ENCODE measurements at places on chromosomes 12 and 14.

GRCh38 chr12:111570084-111570961 is 28.8 kb downstream of the ATXN2 start:
- peak overlapping the region; percentile 51 for H3K27ac ChIP-seq
- H3K27me3 ChIP-seq = no peaks in the 10 kb centered on the region
- H3K4me1 ChIP-seq = peaks cover 22% of the 10 kb centered on the region
- DNase-seq = peak; percentile 50

GRCh38 chr12:124909831-124910560 is 4.5 kb downstream of the UBC start:
- H3K36me3 ChIP-seq = peaks cover 27% of the 10 kb centered on the region
- H3K4me3 ChIP-seq = no peak overlapping the region
- no peak for DNase-seq
- H3K27ac ChIP-seq = no peak overlapping the region
- H3K27me3 ChIP-seq = no peaks in the 10 kb centered on the region

DNA sequence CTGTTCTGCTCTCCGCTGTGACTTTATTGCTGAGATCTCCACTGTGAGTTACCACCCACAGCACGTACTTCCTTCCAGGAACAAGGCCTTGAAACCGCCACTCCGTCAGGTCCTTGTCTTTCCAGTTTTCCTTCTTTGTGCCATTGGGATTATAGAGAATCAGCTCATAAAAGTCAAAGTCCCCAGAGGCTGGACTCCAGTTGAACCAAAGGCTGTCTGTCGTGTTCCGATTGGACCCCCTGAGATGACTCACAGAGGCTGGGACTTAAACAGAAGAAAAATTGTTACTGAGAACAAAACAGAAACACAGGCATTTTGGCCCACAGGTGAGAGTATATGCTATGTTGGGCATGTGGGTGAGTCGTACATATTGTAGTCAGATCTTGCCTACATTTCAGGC is 76.6 kb downstream of the PTPRB start:
- no peaks in the 10 kb centered on the region for H3K4me1 ChIP-seq
- no peaks in the 10 kb centered on the region for H3K36me3 ChIP-seq
- H3K27ac ChIP-seq = no peak overlapping the region
- DNase-seq = no peak
- no peak overlapping the region for H3K4me3 ChIP-seq

DNA sequence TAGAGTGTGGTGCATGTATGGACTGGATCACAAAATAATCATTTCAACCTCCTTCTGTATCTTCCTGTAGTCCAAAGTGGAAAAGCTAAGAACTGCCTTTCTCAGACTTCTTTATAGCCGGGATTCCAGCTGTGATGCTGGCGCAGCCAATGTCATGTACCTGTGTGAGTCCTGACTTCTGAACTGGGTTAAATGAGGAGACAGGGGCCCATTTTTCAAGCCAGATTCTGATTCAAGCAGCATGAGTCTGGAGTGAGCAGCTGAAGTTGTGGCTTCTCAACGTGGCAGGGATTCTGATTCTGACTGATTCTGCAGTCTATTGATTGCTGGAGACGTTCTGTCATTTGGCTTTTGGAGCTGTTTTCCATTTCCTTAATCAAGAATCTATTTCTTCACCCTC is 111.2 kb downstream of the ST8SIA1 start:
- H3K27me3 ChIP-seq = no peaks in the 10 kb centered on the region
- DNase-seq = no peak
- no peak overlapping the region for H3K27ac ChIP-seq
- H3K4me1 ChIP-seq = no peaks in the 10 kb centered on the region

DNA sequence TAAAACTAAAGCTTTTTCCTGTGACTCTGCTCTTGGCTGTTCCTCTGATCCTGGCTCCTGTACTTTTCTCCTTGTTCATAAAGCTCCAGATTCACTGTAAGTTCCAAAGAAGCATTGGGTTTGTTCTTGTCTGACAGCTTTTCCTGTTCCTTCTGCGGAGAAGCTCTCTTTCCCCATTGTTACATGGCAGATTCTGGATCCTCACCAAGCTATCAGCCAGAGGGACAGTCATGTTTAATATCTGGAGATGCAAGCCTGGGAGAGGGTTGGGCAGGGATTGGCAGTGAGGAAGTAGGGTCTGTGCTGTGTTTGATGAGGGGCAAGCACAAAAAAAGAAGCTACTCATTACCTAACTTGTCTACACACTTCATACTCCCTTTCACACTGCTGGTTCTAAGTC is 107.9 kb downstream of the AKAP6 start:
- no peaks in the 10 kb centered on the region for H3K4me1 ChIP-seq
- no peaks in the 10 kb centered on the region for H3K27me3 ChIP-seq
- H3K27ac ChIP-seq = no peak overlapping the region

DNA sequence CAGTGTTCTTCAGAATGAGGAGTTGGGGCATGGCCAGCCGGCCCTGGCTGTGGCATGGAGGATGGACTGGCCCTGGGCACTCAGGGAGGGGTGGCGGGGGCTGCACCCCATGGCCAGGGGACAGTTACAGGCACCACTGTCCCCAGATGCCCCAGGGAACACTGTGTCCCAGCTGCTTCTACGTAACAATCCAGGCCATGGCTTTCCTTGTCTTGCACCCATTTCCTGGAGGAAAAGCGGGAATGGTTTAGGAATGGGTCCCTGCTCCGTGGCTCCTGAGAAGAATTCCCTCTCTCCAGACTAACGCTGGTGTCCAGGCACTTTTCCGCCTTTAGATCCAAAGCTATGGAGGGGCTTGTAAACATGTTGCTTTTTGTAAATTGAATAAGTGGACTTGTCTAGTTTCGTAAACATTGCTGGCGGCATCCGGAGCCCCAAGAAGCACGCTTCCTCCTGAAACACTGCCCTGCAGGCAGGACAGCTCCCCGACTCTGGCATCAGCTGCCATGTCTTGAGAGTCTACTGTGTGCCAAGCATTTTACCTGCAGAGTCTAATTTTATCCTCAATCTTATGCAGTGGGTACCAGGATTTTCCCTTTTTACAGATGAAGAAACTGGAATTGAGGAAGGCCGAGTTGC is 238.3 kb downstream of the SLC41A2 start:
- no peaks in the 10 kb centered on the region for H3K27me3 ChIP-seq
- no peak overlapping the region for H3K4me3 ChIP-seq
- no peak overlapping the region for H3K27ac ChIP-seq
- H3K4me1 ChIP-seq = no peaks in the 10 kb centered on the region
- DNase-seq = no peak

DNA sequence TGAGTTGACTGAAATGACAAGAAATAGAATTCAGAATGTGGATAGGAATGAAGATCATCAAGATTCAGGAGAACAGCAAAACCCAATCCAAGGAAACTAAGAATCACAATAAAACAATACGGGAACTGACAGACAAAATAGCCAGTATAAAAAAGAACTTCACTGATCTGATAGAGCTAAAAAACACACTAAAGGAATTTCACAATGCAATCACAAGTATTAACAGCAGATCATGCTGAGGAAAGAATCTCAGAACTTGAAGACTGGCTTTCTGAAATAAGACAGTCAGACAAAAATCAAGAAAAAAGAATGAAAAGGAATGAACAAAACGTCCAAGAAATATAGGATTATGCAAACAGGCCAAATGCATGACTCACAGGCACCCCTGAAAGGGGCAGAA is 15.3 kb upstream of the OR5AU1 start:
- no peaks in the 10 kb centered on the region for H3K27me3 ChIP-seq
- no peaks in the 10 kb centered on the region for H3K4me1 ChIP-seq
- no peak overlapping the region for H3K27ac ChIP-seq
- no peak for DNase-seq
- no peak overlapping the region for H3K4me3 ChIP-seq

DNA sequence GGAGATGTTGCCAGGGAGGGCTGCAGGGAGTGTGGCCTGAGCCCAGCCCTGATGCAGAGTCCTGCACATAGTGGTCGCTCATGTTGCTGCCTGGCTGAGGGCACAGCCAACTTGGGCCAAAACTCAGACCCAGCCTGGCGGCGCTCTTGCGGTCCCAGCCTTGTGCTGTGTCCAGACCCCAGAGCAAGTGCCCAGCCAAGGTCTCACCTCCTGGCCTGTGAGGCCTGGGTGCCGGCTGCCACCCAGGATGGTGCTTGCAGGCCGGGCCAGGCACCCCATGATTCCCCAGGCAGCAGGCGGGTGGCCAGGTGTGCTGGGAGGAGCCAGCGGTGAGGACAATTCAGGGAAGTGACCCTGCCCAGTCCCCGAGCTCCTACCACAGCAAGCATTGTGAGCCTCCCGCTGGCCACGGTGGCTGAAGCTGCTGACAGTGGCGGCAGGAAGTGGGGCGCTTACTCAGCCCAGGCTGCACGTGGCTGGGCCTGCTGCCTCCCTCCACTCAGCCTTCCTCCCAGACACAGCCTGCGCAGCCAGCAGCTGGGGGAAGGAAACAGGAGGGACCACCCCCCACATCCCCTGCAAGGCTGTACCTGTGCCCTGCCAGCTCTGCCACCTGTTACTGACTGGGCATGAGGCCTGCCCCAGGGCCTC is 17.7 kb upstream of the PGF start:
- H3K4me3 ChIP-seq = no peak overlapping the region
- no peak overlapping the region for H3K27ac ChIP-seq
- peaks cover 10% of the 10 kb centered on the region for H3K4me1 ChIP-seq
- H3K36me3 ChIP-seq = no peaks in the 10 kb centered on the region
- H3K27me3 ChIP-seq = no peaks in the 10 kb centered on the region
- no peak for DNase-seq

GRCh38 chr12:103100257-103100831 is 142.9 kb downstream of the ASCL1 start:
- H3K36me3 ChIP-seq = no peaks in the 10 kb centered on the region
- H3K4me1 ChIP-seq = no peaks in the 10 kb centered on the region
- no peak overlapping the region for H3K4me3 ChIP-seq
- no peak overlapping the region for H3K27ac ChIP-seq

DNA sequence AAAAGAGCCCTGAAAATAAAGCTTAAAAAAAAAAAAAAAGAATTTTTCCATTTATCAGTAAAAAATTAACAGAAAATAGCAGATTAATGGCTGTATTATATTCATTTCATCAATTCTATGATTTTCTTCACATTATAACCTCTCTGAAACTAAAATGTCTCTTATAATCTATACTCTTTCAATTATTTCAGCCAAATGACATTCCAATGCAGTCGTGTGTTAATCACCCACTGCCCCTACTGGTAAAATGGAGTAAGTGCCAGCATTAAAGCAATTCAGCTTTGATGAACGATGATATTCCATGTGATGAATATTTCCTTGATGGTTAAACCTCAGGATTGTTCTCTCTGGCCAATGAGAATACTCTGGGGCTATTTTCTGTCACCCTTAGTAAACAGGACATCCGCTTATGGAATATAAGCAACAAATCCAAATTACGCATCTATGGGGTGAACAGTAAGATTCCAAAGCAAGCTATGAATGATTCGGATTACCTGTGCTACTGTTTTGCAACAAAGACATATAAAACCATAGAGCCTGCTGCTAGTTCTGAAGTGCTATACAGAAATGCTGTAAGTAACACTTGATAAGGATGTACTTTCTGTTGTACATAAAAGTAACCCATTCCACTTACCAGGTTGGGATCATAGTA is 20.3 kb upstream of the SYCP3 start:
- peaks cover 3% of the 10 kb centered on the region for H3K36me3 ChIP-seq
- no peak overlapping the region for H3K4me3 ChIP-seq
- no peak overlapping the region for H3K27ac ChIP-seq
- DNase-seq = peak; percentile 57

DNA sequence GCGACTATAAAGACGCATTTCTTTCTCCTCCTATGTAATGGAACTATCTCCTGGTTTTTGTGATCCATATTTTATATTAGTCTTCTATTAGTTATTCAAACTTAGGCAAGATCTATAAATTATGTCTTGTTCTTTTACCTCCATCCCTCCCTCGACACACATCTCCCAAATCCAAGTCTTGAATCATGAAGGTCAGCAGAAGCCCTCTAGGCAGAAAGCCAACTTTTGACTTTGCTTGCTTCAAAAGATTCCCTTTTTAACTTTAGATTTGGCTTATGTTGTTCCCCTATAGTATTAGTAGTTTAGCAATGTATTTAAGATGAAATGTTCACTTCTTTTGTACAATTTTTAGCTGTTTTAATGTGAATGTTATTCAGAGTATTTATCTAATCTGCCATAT is 689.8 kb downstream of the SLC6A15 start:
- H3K27ac ChIP-seq = no peak overlapping the region
- H3K4me1 ChIP-seq = no peaks in the 10 kb centered on the region
- H3K27me3 ChIP-seq = no peaks in the 10 kb centered on the region
- no peaks in the 10 kb centered on the region for H3K36me3 ChIP-seq
- H3K4me3 ChIP-seq = no peak overlapping the region

- H3K4me3 ChIP-seq = no peak overlapping the region
- DNase-seq = no peak
- no peak overlapping the region for H3K27ac ChIP-seq
- H3K4me1 ChIP-seq = peaks cover 11% of the 10 kb centered on the region
- H3K36me3 ChIP-seq = no peaks in the 10 kb centered on the region
Observed at GRCh38 chr12:124740691-124741137, 123.0 kb downstream of the SCARB1 start.

GRCh38 chr14:104933746-104934733 is 9.4 kb downstream of the PLD4 start:
- no peak overlapping the region for H3K27ac ChIP-seq
- no peak for DNase-seq
- H3K4me1 ChIP-seq = no peaks in the 10 kb centered on the region
- H3K36me3 ChIP-seq = no peaks in the 10 kb centered on the region
- no peak overlapping the region for H3K4me3 ChIP-seq

- H3K27ac ChIP-seq = no peak overlapping the region
- no peak overlapping the region for H3K4me3 ChIP-seq
- H3K27me3 ChIP-seq = no peaks in the 10 kb centered on the region
- no peaks in the 10 kb centered on the region for H3K36me3 ChIP-seq
Observed at GRCh38 chr12:20946732-20947131, 136.2 kb downstream of the SLCO1B3 start.

- peaks cover 4% of the 10 kb centered on the region for H3K27me3 ChIP-seq
- H3K36me3 ChIP-seq = no peaks in the 10 kb centered on the region
- no peak for DNase-seq
- H3K4me1 ChIP-seq = no peaks in the 10 kb centered on the region
- H3K4me3 ChIP-seq = no peak overlapping the region
Observed at GRCh38 chr12:22268406-22268805, 66.1 kb downstream of the ST8SIA1 start.

- H3K36me3 ChIP-seq = no peaks in the 10 kb centered on the region
- H3K4me1 ChIP-seq = no peaks in the 10 kb centered on the region
- no peak overlapping the region for H3K27ac ChIP-seq
- no peak for DNase-seq
- H3K27me3 ChIP-seq = no peaks in the 10 kb centered on the region
Observed at GRCh38 chr14:66884149-66884548, 305.1 kb upstream of the GARIN2 start.

DNA sequence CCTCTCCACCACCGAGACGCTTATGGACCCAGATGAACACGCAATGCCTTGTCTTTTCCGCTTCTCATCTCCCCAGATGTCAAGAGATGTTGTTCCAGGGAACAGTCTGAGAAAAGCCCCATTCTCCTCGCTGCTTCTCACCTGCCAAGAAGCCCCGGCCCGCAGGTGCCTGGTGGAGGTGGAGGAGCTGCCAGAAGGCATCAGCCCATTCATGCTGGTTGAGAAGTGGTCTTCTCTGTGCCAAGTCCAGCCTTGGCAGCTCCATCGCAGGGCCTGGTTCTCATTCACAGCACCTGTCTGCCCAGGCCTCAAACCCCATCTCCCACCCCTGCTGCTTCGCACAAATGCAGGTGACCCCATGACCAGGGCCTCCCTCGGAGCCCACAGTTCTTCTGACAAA is 42.3 kb upstream of the TMEM263 start:
- no peak overlapping the region for H3K27ac ChIP-seq
- no peak overlapping the region for H3K4me3 ChIP-seq
- H3K4me1 ChIP-seq = no peaks in the 10 kb centered on the region
- DNase-seq = no peak
- no peaks in the 10 kb centered on the region for H3K27me3 ChIP-seq

- no peaks in the 10 kb centered on the region for H3K36me3 ChIP-seq
- no peak overlapping the region for H3K27ac ChIP-seq
- H3K27me3 ChIP-seq = no peaks in the 10 kb centered on the region
- no peak for DNase-seq
- no peak overlapping the region for H3K4me3 ChIP-seq
Observed at GRCh38 chr14:61588419-61588901, 106.9 kb upstream of the HIF1A start.
